Fibroblast of skin of right biceps (primary cell): ENCODE measurements at places on chromosomes 5 and 9.
A peak's percentile ranks its signal among the peaks of the same experiment; 100 is the strongest.

DNA sequence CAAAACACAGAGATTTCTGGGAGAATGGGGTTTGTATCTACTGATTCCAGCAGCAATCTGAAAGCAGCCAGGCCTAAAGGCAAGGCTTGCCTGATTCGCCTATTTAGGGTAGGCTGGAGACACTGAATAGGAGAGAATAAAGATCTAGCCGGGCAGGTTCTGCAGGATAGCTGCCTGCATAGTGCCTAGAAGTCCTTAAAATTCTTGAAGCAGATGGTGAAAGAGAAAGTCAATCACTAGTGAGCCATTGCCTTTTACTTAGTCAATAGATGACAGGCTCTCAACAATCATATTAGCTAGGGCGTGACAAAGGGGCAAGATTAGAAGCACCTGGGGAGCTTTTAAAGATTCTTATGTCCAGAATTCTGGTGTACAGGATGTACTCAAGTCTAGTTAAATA, 522.7 kb downstream of the HTR1A start:
- no peak for DNase-seq

GRCh38 chr9:69611221-69611620, 61.0 kb downstream of the APBA1 start:
- DNase-seq, result no peak

DNA sequence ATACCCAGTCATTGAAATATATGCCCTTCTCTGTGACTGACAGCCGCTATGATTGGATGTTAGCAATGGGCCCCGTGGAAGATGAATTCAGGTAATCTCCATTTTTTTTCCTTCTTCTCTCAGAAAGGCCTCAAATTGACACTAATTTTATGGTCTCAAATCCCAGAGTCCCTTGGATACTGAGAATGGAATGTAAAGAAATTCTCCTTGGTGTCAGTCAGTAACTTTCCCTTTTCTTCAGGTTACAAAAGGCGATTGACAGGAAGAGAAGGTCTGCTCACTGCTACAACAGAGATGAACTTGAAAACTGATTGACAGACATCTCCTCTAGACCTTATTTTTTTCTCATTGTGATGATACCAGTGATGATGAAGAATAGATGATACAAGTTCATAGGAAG, 748.3 kb downstream of the MAT2B start:
- DNase-seq, result no peak

- no peak for DNase-seq
Observed at GRCh38 chr9:81390792-81391456, 298.4 kb downstream of the TLE1 start.

DNA sequence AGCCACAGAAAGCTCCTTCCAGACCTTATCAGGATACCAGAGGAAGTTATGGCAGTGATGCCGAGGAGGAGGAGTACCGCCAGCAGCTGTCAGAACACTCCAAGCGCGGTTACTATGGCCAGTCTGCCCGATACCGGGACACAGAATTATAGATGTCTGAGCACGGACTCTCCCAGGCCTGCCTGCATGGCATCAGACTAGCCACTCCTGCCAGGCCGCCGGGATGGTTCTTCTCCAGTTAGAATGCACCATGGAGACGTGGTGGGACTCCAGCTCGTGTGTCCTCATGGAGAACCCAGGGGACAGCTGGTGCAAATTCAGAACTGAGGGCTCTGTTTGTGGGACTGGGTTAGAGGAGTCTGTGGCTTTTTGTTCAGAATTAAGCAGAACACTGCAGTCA, 70.8 kb upstream of the ENTREP1 start:
- no peak for DNase-seq

DNA sequence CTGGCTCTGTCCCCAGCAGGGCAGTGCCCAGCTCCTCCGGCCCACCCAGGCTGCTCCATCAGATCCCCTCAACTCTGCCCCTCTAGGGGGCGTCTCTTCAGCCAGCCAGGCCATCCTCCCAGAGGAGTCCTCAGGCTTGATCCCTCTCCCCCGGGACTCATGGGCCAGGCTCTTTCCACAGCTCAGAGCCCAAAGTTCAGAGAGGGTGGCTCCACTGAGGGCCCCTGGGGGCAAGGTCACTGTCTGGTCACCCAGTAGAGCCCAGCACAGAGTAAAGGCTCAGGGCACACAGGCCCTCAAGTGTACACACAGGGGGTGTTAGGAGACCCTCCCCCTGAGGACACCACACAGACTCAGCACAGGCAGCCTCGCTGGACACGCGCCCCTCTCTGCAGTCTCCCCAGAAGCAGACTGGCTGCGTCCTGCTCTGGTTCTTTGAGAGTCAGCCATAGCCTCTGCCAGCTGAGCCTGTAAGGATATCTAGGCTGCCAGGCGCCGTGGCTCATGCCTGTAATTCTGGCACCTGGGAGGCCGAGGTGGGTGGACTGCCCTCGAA, 64.8 kb downstream of the PAX5 start:
- no peak for DNase-seq

- peak; percentile 57 for DNase-seq
Observed at GRCh38 chr5:178349075-178349511, 116.5 kb upstream of the PHYKPL start.

GRCh38 chr5:51385216-51385615, 2.0 kb downstream of the ISL1 start:
- DNase-seq, result no peak

- DNase-seq, result peak; percentile 84
Observed at GRCh38 chr9:103798620-103799019, 295.5 kb upstream of the SMC2 start.

DNA sequence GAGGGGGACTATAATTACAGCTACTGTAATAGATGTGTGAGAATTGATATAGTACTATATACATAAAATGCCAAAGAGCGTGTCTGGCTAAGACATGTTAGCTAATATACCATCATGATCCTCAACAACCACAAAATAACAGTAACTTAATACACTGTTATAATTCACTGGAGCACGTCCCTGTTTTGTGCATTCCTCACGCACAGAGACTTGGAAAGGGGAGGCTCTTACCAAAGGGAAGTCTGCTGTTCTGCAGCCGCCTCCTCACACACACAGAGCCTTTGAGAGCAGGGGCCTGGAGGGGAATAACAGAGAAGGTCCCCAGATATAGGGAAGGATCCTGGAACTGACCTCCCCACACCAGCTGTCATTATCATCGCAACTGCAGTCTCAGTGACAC, 97.3 kb downstream of the ANKRD18A start:
- no peak for DNase-seq

- DNase-seq, result peak; percentile 70
Observed at GRCh38 chr5:159021901-159022556, 77.7 kb downstream of the EBF1 start.

- peak; percentile 15 for DNase-seq
Observed at GRCh38 chr9:117704024-117704575, at the start of gene TLR4. Gene TLR4 (plus strand): TSS chr9:117704403. CDS start chr9:117704473, 70 bp downstream.

DNA sequence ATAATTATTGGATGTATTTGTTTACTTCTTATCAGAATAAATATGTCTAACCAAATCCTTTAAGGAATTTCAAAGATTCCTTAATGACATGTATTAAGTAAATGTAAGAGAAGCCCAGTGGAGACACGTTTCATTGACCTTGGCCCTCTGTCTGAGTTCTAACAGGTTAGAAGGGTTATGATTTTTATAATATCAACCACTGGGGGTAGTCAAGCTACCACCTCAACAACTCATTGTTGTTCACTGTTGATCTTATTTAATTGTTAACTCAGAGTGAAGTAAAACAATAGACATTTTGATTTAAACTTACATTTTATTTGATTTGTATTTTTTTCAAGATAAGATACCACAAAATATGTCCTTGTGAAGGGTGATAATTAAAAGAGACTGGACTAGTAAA, 499.2 kb upstream of the COX7C start:
- DNase-seq, result no peak

- DNase-seq, result peak; percentile 21
Observed at GRCh38 chr5:79544131-79544530, 30.2 kb upstream of the HOMER1 start.

- no peak for DNase-seq
Observed at GRCh38 chr9:34187891-34188240, 9.0 kb downstream of the UBAP1 start.

- no peak for DNase-seq
Observed at GRCh38 chr5:133848341-133848811, 120.0 kb downstream of the C5orf15 start.

- DNase-seq, result peak; percentile 40
Observed at GRCh38 chr9:36748322-36748899, 175.7 kb downstream of the MELK start.

DNA sequence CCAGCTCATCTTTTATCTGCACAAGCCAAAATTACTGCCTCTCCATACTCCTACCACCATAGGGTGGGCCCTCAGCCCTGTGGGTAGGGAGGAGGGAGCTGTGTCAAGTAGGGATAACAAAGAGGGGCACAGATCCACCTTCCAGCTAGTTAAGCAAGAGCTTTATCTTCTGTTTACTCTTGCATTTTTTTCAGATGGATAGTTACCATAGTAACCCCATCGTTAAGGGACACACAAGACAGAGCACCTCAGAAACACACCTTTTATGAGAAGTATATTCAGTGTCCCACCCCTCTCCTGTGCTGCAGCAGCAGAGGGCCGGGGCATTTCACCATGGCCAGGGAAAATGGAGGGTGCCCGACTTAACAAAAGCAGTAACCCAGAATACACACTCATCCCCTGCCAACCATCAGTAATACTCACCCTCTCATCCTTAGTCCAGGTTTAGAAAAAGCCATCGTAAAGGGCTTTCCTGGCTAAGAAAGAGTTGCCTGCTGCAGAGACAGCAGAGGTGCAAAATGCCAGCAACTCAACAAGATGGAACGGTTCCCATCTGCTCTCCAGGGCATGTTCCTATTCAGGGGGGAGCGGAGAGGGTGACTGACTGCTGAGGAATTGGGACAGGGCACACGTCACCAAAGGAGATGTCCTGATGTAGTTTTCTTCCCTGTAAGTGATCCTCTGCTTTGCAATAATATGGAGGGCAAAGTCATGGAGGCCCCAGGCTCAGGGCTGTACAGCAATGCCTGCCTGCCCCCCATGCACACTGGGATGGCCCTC, 25.1 kb downstream of the MACROH2A1 start:
- DNase-seq, result peak; percentile 33

DNA sequence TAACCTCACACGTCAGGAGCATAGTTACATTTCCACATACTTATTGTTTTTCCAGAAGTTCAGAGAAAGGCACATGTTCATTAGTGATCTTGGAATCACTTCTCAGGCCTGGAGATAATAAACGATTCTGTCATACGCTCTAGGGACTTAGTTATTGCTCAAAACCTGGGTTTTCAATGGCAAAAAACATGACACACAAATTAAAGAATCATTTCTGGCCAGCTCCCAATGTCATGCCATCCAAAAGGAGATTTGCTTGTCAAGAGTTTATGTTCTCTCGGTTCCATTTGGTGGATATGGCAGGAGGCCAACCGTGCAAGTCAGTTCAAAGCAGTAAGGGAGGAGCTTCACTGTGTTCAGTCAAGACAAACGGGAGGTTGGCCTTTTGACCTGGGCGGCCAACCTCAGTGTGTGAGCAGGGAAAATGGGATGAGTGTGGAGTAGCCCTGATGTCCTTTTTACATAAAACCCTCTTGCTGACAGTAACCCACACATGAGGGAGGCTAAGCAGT, 123.4 kb downstream of the NXNL2 start:
- peak; percentile 61 for DNase-seq

GRCh38 chr9:123343443-123344191, 12.4 kb upstream of the CRB2 start:
- DNase-seq, result no peak

DNA sequence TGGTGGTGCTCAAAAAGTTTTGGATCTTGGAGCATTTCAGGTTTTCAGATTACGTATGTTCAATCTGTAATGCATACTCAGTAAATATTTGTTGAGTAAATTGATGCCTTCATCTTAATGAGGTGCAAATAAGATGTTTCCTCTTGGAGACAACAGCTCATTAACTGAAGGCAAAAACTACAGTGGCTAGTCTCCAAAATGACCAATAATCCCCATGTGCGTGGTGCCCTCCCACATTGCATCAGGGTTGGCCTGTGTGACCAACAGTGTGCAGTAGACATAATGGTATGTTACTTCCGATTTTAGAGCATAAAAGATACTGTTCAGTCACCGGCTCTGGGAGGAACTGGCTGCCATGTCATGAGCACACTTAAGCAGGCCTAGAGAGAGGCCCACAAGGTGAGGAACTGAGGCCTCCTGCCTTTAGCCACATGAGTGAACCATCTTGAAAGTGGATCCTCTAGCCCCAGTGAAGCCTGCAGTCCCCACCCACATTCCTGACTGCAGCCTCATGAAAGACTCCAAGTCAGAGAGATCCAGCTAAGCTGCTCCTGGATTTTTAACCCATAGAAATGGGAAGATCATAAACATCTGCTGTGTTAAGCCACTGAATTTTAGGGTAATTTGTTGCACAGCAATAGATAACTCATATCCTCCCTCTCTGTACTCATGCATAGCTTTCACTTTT, 55.7 kb downstream of the LIFR start:
- DNase-seq, result peak; percentile 82

DNA sequence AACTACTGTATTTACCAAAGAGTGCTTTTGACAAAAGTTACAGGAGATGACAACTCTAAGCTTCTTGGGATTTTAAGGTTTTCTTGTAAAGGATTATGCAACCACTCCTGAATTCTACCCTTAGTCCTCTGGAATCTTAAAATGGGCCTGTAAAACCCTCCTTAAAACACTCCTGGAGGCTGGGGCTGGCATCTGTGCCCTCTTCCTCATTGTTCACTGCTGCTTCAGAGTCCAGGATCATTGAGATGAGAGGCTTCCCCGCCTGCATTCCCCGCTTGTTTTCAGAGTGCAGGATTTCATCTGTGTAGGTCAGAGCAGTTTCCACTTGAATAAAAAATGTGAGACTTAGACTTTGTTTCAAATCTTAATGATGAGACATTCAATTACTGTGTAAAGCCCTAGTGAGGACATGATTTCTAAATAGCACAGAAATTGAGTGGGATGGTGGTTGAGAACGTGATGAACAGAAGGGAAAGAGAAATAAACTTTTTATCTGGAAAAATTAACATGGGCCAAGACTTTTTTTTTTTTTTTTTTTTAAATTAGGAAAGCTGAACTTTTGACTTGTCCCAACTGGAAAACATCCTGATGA, 40.4 kb downstream of the PCSK5 start:
- no peak for DNase-seq

DNA sequence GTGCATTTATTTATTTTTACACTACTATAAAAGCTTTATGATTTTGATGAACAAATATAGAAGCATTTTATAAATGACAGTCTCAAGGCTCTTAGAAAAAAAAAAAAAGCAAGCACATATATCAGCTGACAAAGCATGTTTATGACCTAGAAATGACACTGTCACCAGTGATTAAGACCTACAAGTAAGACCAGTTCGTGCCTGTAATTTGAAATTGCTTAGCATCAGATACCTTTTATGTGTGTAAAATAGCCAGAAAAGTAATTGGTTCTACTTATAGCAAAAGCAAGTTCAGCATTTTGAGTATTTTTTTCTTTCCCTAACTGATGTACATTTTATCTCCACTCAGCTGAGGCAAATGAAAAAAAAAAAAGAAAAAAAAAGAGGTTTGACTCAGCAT, 808.4 kb downstream of the CDH18 start:
- DNase-seq, result no peak

- no peak for DNase-seq
Observed at GRCh38 chr5:112034421-112034979, 277.5 kb upstream of the NREP start.

DNA sequence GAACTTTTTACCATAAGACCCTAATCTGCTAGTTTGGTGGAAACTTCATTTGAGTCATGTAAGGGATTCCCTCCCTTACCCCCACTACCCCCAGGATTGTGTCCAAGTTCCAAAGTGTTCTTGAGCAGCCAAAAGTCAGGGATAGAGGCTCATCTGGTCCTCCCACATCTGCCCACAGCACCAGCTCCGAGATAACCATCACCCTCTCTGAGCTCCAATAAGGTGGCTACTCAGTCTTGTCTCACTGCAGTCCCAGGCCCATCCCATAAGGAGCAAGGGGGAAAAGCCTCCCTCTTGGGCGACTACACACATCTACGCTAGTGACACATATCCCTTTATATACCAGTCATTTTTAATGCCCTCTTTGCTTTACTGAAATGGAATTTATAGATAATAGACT, 12.0 kb upstream of the ENC1 start:
- no peak for DNase-seq
